ENCODE measurements at places on chromosomes 3 and 15. TPM values are rescaled to one million over a fixed set of nuclear protein-coding genes. Genes with fewer than 3 reads are reported as not detected.
A peak's percentile ranks its signal among the peaks of the same experiment; 100 is the strongest.

Gene MESP2
- not detected for total RNA-seq

DNA sequence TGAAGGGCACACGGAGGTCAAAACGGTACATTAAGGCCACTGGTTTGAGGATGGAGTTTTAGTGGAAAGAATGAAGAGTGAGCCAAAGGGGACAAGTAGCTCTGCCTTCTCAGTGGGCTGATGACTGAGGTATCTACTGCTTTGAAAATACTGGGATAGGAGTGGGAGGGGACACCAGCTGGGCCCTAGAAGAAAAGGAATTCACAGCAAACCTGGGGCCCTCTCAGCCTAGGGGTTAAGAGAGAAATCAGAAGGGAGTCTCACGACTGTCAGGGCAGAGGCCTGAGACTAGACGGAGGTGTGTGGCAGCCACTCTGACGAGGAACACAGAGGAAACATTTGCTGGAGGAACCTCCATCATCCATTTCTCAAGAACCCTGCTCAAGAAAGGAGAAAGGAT is 75.1 kb downstream of the TNIK start:
- peaks cover 5% of the 10 kb centered on the region for H3K4me1 ChIP-seq
- no peak for DNase-seq
- no peak overlapping the region for H3K4me3 ChIP-seq
- no peak overlapping the region for H3K27ac ChIP-seq

Gene CALML4
- total RNA-seq: 1.5 TPM

DNA sequence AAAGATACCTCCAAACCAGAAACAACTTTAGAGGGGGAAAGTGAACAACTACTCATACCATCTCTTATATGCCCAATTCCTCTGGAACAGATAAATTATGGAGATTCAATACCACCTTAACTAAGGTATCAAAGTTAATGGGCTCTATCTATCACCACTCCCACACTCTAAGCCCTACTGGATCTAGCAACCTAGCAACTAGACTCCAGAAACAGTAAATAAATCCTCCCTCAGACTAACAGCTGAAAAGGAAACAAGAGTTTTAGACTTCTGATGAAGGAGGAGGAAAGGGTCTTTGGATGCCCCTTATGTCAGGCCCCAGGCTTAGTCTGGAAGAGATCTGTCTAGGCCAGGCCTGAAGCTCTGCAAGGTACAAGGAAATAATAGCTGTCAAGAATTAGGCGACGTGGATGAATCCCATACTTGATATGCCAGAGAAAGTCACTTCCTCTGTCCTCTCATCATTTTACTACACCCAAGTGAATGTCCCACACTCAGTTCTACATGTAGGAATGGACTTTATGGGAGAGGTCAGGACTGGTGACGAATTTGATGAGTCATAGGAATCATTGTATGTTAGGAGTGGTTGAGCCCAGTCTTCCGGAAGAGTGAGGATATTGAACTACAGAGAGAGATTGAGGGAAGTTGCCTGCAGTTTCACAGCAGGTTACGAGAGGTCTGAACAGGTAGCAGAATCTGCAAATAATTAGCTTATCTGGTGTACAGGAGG is 113.8 kb downstream of the AKAP13 start:
- no peak for DNase-seq
- no peaks in the 10 kb centered on the region for H3K36me3 ChIP-seq
- peaks cover 6% of the 10 kb centered on the region for H3K4me1 ChIP-seq
- H3K4me3 ChIP-seq: no peak overlapping the region
- H3K27ac ChIP-seq: no peak overlapping the region

DNA sequence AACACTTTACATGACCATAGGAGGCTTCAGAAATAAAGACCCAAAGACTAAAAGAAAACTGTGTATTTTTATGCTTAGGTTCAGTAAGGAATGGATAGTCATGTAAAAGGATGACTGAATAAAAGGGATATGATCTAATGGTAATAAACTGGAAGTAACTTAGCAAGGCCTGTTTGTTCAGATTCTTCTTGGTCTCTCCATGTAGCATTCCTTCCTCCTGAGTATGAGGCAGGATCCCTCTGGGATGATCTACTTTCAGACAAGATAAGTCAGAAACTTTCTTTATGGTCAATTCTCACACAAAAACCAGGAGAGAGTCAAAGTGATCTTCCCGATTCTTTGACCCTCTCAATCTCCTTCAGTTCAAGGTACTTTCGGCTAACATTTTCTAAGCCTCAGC is 340.8 kb upstream of the DCBLD2 start:
- H3K4me3 ChIP-seq: no peak overlapping the region
- H3K27me3 ChIP-seq: no peaks in the 10 kb centered on the region
- H3K36me3 ChIP-seq: no peaks in the 10 kb centered on the region
- H3K4me1 ChIP-seq: no peaks in the 10 kb centered on the region
- no peak for DNase-seq
- no peak overlapping the region for H3K27ac ChIP-seq

GRCh38 chr15:81336568-81336967 is 12.6 kb upstream of the STARD5 start:
- no peak overlapping the region for H3K27ac ChIP-seq
- H3K4me1 ChIP-seq: no peaks in the 10 kb centered on the region
- H3K36me3 ChIP-seq: no peaks in the 10 kb centered on the region
- no peaks in the 10 kb centered on the region for H3K27me3 ChIP-seq
- peak; percentile 28 for DNase-seq
- H3K4me3 ChIP-seq: no peak overlapping the region

DNA sequence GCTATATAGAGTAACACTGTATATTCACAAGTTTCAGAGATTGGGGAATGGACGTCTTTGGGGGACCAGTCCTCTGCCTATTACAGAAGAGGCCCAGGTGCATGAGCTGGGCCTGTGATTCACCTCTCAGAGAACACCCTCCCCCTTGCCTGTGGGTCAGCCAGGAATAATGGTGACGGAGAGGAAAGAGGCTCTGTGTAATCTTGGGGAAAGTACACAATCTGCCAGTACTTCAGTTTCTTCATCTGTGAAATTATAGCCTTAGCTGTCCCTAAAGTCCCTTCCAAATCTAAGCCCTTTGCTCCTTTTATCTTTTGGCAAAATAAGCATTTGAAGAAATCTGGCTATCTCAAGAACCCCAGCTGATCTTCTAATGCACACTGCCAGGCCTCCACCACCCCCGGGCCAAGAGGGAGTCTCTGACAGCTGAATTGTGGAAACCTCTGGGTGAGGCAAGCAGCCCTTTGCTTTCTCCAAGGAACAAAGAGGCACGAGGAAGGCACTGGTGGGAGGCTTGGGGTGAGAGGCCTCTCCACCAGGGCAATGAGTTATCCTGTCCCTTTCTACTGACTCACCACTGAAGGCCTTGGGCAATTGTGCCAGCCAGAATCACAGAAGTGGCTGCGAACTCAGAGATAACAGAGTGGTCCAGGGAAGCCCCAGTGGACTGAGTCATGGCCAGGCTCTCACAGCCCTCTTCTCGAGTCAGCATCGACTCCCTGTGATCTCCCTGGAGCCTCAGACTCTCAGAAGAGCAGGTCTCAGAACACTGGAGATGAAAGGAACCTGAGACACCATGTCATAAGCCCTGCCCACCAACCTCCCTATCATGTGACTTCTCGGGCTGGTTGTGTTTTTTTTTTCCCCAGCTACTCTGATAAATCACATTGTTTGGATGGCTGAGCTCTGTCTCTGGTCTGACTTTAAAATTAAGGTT is 31.8 kb downstream of the CCNL1 start:
- peak; percentile 92 for DNase-seq
- H3K27ac ChIP-seq: peak overlapping the region; percentile 92
- H3K36me3 ChIP-seq: no peaks in the 10 kb centered on the region
- H3K4me1 ChIP-seq: peaks cover 58% of the 10 kb centered on the region
- no peak overlapping the region for H3K4me3 ChIP-seq
- no peaks in the 10 kb centered on the region for H3K27me3 ChIP-seq
